ENCODE measurements at places on chromosomes 7 and 10.

GRCh38 chr10:13018171-13018570 lies 16.7 kb upstream of the CCDC3 start:
- no peak for DNase-seq

DNA sequence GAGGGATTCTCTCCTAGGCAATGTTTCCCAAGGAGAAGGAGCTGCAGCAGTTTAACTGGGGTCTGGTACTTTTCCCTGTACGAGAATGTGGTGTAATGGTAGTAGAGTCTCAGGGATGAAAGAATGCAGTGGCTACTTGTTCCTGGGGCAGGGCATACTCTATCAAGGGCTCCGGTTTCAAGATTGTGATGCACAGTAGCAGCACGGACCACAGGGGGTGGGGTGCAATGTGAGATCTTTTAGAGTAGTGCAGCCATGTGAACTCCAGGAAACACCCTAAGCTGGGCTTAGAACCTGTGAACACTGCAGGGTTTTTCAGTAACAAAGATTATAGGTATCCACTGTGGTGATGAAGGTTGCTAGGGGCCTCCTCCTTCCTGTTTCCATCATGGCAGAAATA lies 903.9 kb downstream of the NRG3 start:
- DNase-seq, result no peak

GRCh38 chr7:142873281-142873784 lies 12.2 kb downstream of the TRPV6 start:
- no peak for DNase-seq

GRCh38 chr10:127911218-127911866 lies 4.4 kb downstream of the PTPRE start:
- DNase-seq, result no peak

GRCh38 chr10:14567421-14567820 lies 207.3 kb downstream of the FAM107B start:
- DNase-seq, result no peak

- DNase-seq, result no peak
Measured at GRCh38 chr10:116444527-116445142, 17.0 kb downstream of the PNLIPRP3 start.

DNA sequence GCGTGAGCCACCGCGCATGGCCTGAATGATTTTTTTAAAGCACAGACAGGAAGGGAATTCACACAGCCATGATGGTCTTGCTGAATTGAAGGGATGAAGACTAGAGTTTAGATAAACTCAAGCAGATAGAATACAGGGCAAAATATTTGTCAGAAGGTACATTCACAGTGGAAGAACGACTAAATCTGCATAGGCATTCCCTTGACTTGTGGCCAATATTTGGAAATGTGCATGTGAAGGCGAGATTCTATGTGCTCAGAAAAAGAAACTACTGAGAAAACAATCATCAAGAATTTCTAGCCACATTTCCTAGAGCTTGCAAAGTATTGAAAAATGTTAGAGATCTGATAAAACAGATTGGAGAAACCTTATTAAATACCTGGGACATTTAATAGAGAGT lies 1166.2 kb downstream of the DNAJB9 start:
- DNase-seq, result no peak

- DNase-seq, result no peak
Measured at GRCh38 chr7:139523199-139523941, at the start of gene CLEC2L. TSS of gene CLEC2L (plus strand) at chr7:139523685. CDS start at chr7:139523928, 243 bp downstream.

DNA sequence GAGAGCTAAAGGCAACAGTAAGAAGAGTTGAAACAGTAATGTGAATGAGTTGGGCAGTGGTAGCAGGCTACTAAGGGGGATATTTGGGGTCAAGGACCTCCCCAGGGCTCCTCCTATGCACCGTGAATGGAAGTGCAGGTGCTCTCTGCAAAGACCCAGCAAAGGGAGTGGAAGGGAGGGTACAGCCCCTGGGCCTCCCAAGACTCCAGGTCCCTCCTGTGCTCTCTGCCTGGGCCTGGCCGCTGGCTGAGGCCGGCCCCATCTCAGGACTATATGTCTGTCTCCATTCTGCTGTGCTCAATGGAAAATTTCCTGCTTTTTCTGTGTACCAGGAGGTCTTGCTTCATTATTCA lies 372.1 kb upstream of the MKI67 start:
- DNase-seq, result no peak

GRCh38 chr10:69407621-69408301 lies 9.0 kb downstream of the TACR2 start:
- DNase-seq, result no peak

DNA sequence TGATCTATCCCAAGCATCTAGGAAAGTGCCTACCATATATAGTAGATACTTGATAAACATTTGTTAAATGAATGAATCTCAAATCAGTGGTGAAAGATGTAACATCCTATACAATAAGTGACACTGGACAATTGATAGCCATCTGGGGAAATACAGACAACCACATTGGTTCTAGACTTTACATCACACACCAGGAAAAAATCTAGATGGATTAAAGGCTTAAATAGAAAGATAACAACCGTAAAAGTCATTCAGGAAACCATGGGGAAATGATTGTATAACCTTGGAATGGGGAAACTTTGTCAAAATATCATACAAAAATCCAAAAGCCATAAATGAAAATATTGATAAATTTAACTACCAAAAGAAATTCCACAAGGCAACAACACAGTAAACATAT lies 7.0 kb upstream of the GARIN1A start:
- DNase-seq, result no peak

- DNase-seq, result no peak
Measured at GRCh38 chr10:88687853-88688467, 18.1 kb upstream of the LIPK start.

- no peak for DNase-seq
Measured at GRCh38 chr7:7131273-7131672, 51.1 kb upstream of the C1GALT1 start.

DNA sequence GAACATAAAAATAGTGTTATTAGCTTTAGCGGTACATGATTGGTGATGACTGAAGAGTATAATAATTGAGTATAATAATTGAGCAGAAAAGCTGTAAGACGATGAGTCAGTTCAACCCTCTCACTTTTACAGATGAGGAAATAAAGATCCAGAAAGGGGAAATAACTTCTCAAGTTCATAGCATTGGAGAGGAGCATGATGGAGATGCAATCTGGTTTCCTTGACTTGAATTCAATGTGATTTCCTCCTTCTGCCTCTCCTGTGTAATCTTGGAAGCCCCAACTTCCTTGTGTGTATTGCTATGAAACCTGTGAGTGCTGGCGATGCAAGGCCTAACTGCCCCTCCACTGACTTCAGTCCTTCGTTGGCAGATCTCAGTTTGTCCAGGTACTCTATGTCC lies 265.1 kb downstream of the LRMDA start:
- DNase-seq, result no peak

DNA sequence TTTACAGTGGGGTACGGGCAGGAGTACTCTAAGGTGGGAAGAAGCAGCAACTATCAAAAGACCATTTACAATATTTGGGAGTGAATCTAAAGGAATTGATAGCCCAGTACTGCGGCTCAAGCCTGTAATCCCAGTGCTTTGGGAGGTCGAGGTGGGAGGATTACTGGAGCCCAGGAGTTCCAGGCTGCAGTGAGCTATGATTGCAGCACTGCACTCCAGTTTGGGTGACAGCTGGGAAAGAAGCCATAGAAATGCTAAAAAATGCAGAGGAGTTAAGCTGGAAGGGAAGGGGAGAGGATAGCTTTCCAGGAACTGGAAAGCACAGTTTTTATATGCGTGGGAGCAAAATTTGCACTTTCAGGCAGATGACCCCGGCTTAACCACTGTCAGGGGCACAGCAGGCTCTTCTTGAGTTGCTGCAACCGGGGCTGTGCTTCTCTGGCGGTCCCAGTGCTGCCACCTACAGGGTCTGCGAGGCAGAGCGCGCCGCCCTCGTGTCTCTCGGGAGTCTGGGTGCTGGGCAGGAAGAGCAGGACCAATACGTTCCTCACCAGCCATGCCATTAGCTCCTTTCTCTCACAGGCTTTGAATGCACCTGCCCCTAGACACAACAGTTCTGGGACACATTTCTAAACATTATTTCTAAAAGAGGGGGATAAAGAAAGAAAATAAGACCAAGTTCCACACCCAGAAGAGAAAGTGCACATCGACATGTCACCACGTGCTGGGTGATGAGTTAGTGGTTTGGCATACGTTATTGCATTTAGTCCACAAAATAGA lies 10.1 kb upstream of the BMPER start:
- peak; percentile 24 for DNase-seq

GRCh38 chr10:63157845-63158624 lies 24.9 kb downstream of the NRBF2 start:
- peak; percentile 23 for DNase-seq

DNA sequence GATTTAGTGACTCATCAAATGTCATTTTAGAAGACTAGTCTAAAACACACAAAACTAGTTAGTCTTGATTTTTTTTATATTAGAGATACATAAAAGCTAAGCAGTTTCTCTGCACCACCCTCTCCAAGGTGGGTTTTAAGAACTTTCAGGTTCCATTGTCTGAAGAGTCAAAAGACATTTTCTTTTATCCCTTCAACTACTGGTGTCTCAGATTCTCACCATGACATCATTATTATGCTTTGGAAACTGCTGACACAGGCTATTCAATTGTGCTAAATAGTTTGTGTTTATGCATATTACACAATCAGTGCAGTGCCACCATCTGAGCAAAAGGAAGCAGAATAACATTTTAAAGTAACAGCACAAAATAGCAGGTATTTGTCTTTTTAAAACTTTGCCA lies 52.2 kb downstream of the IGF2BP3 start:
- DNase-seq, result no peak

- DNase-seq, result no peak
Measured at GRCh38 chr7:12731775-12732174, 44.3 kb downstream of the ARL4A start.

All from stimulated activated CD8-positive, alpha-beta memory T cell treated with anti-CD3 and anti-CD28 coated beads, Interleukin-15, amount 100 ng/mL, for 4 hours (primary cell).